ENCODE measurements at places on chromosomes 16 and 17.

GRCh38 chr17:37824534-37825485, 80.0 kb upstream of the HNF1B start:
- DNase-seq = no peak

- no peak for DNase-seq
Observed at GRCh38 chr16:11251525-11252481, 4.2 kb downstream of the SOCS1 start.

- DNase-seq = no peak
Observed at GRCh38 chr17:32529604-32530003, 42.8 kb downstream of the CDK5R1 start.

GRCh38 chr17:8922451-8922850, 43.1 kb downstream of the PIK3R5 start:
- DNase-seq = no peak

DNA sequence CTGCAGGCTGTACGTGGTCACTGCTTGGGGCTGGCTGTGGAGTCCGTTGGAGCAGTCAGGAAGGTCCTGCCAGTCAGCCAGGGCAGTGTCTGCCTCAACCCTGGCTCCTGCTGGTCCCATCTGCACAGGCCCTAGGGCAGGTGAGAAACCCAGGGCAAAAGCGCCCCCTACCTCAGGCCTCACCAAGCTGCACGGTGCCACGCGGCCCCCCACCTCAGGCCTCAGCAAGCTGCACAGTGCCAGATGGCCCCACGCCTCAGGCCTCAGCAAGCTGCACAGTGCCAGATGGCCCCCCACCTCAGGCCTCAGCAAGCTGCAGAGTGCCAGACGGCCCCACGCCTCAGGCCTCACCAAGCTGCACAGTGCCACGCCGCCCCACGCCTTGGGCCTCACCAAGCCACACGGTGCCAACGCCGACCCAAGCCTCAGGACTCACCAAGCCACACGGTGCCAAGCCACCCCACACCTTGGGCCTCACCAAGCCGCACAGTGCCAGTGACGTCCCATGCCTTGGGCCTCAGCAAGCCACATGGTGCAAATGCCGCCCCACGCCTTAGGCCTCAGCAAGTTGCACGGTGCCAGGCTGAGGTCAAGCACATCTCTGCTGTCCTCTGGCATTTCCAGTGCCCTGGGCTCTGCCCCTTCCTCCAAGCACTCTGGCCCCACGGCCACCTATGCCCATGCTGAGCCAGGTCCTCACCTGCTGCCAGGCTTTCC, 5.5 kb downstream of the TMEM204 start:
- DNase-seq = peak; percentile 14
